ENCODE measurements at places on chromosomes 7 and 10.

DNA sequence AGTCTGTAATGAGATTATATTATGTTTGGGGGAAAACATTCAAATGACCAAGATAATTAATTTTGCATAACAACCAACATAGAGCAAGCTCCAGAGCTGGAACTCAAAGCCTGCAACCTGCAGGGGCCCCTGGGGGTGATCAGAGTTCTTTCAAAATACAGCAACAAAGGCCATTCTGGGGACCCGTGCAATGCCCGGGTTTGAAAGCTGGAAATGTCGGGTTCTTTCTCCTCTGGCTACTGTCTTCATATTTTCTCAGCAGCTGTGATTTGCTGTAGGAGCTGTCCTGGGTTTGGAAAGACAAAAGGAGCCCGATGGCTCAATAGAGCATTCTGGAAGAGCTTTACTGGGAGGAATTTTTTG, 30.8 kb upstream of the CARD11 start:
- DNase-seq = no peak

DNA sequence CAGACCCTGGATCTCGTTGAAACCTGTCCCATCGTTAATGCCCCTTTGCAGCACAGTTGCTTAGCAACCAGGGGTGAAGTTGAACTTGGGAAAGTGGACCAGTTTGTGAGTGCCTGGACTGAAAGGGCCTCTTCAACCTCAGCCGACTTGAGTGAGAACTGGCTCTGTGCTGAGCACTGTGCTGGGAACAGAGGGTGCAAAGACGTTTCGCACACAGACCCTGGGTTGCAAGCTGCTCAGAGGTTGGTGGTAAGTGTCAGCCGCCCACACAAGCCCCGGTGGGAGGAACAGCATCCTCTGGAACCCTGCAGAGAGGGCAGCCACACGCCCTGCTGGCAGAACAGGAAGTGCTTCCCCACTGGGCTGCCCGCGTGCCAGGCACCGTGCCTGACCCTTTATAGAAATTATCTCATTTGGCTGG, 89.2 kb downstream of the CARD11 start:
- no peak for DNase-seq

GRCh38 chr10:70183304-70183703, 13.0 kb upstream of the SAR1A start:
- no peak for DNase-seq

DNA sequence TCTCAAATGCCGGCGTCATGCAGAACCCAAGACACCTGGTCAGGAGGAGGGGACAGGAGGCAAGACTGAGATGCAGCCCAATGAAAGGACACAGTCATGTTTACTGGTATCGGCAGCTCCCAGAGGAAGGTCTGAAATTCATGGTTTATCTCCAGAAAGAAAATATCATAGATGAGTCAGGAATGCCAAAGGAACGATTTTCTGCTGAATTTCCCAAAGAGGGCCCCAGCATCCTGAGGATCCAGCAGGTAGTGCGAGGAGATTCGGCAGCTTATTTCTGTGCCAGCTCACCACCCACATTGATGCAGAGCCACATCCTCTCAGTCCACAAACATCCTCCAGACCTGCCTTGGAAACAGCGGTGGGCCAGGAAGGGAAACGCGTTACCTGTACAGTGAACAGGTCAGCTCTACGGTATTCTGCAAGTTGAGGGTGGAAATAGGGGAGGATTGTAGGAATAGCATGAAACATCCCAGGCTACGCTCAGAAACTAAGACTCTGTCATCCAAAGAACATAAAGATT, 133.1 kb upstream of the PRSS1 start:
- DNase-seq = no peak

DNA sequence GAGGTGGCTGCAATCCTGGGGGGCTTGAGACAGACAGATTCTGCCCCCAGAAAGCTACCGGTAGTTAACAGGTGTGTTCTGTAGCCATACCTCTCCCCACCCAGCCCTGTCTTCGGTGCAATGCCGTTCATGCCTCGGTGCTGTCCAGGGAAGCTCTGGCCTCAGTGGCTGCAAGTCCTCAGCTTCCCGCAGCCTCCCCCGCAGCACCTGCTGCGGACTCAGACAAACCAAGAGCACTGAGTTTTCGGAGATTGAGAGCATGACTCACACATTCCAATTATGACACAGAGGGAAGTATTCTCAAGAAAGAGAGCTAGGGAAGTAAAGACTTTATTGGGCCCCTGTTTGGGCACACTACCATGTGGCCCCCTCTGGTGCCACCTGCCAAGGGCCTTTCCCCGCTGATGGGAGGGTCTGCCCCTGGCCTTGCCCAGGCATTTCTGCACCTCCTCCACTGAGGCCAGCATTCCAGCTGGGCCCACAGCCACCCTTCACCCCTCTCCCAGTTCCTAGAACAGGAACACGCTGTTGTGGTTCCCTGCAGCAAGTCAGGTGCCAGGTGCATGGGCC, 30.2 kb upstream of the EZH2 start:
- peak; percentile 91 for DNase-seq

- peak; percentile 99 for DNase-seq
Measured at GRCh38 chr7:24821045-24821753, 63.9 kb upstream of the GSDME start.

- DNase-seq = no peak
Measured at GRCh38 chr7:80603940-80604339, 34.5 kb upstream of the CD36 start.

DNA sequence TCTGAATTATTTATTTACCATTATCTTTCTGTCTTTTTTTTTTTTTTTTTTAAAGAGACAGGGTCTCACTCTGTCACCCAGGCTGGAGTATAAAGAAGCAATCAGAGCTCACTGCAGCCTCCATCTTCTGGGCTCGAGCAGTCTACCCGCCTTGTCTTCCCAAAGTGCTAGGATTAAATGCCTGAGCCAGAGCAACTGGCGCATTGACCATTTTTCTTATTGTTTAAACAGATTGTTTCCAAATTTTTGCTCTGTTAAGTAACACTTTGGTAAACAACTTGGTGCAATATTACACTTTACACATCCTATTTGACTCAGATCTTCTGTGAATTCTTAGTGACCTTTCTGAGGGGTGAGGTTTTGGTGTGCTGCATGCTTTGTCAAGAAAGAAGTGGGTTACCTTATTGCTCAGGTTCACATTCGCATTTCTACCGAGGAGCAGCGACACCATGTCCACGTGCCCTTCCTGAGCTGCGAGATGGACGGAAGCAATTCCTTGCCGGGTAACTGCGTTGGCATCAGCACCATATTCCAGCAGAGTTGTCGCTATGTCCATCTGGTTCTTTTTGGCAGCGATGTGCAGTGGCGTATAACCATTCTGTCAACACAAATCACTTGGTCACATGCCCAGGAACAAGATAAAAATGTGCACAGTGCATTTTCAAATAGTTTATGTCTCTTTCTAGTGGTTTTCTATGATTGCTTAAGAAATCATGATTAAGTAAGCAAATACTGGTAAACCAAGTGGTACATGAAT, 203.2 kb downstream of the ANK3 start:
- peak; percentile 45 for DNase-seq

- no peak for DNase-seq
Measured at GRCh38 chr7:141646826-141647480, 55.0 kb downstream of the DENND11 start.

DNA sequence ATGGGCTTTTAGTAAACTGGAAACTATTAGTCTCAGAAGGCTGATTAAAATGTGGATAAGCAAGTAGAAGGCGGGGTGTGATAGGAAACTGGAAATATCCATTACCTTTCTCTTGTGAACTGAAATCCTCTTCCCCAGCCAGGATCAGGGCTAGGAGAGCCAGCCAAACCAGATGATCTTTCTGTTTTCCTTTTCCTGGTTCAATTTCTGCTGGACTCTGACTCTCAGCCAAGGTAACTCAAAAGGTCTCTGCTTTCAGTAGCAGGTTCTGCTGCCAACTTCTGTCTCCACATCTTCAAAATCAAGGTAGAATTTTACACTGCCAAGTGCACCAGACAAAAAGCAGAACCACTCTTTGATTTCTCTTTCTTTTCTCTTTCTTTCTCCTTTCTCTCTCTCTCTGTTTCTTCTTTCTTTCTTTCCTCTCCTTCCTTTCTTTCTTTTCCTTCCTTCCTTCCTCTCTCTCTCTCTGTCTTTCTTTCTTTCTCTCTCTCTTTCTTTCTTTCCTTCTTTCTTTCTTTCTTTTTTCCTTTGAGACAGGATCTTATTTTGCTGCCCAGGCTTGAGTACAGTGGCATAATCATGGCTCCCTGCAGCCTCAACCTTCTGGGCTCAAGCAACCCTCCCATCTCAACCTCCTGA, 30.8 kb downstream of the OTUD1 start:
- DNase-seq = no peak

DNA sequence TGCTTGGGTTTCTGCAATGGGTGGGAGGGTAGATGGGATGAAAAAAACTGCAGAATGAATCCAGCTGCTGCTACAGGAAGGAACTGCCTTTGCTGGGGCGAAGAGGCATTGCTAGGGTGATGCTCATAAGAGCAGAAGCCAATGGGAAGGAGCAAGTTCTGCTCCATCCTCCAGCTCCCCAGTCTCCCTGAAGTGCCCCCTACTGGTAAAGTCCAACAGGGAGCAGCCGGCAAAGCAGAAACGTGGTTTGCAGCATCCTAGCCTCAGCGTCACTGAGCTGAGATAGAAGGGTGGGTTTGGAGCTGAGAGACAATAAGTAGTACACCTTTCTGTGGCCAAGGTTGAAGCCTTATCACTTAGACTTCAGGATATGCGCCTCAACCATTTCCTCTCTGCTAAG, 220.5 kb downstream of the CCSER2 start:
- no peak for DNase-seq

- no peak for DNase-seq
Measured at GRCh38 chr7:115694424-115694823, 336.1 kb downstream of the TFEC start.

- peak; percentile 64 for DNase-seq
Measured at GRCh38 chr10:77251297-77252013, 386.2 kb downstream of the KCNMA1 start.

DNA sequence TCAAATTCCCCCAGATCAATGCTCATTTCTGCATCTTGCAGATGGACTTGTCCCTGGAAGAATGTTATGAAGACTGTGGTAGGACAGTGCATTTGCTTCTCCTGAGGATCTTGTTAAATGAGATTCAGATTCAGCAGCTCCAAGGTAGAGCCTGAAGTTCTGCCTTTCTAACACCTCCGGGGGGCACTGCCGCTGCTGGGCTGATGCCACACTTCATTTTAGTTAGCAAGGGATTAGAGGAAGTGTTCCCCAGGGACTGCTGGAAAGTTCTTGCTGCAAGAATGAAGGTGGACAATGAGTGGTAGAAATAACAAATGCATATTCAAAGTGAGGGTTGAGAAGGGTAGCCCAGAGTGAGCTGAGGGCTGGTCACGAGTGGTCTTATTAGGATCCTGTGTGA, 434.3 kb upstream of the AKR1E2 start:
- no peak for DNase-seq

- no peak for DNase-seq
Measured at GRCh38 chr10:77144656-77145055, 493.0 kb downstream of the KCNMA1 start.

DNA sequence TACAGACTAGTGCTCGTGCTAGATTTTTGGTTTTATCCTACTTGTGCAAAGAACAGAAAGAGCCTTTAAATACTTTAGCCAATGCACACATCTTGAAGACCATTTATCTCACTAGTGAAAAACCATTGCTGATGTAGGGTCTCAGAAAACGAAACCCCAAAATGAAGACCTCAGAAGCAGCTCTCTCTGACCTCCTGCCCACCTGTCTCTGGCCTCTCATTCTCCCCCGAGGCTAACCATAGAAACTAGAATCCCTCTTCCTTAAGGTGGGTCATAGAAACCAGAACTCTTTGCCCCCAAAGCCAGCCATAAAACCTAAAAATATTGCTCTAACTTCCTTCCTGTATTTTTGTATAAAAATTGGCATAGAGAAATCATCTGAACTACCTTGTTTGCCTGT, 112.2 kb downstream of the KIF20B start:
- DNase-seq = no peak

- no peak for DNase-seq
Measured at GRCh38 chr7:105230486-105230885, 158.2 kb downstream of the SRPK2 start.

- DNase-seq = no peak
Measured at GRCh38 chr10:28970231-28970630, 292.9 kb downstream of the BAMBI start.

DNA sequence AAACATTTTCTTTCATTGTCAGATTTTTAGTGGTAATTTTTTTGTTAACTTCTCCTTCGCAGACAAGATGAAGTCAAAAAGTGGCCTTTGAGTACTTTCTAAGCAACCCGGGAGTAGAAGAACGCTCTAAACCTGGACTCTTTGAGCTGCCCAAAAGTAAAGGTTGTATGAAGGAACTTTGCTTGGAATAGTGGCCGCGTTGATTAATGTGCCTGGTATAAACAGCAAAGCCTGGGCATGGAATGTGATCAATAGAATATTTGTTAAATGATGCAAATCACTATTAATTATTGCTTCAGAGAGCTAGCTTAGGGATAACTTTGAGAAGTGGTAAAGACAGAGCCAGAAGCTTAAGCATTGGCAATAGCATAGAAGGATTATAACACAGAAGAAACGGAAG, 475.1 kb upstream of the ANKRD30A start:
- DNase-seq = no peak

GRCh38 chr10:124946945-124947344, 5.0 kb downstream of the ZRANB1 start:
- DNase-seq = peak; percentile 45

DNA sequence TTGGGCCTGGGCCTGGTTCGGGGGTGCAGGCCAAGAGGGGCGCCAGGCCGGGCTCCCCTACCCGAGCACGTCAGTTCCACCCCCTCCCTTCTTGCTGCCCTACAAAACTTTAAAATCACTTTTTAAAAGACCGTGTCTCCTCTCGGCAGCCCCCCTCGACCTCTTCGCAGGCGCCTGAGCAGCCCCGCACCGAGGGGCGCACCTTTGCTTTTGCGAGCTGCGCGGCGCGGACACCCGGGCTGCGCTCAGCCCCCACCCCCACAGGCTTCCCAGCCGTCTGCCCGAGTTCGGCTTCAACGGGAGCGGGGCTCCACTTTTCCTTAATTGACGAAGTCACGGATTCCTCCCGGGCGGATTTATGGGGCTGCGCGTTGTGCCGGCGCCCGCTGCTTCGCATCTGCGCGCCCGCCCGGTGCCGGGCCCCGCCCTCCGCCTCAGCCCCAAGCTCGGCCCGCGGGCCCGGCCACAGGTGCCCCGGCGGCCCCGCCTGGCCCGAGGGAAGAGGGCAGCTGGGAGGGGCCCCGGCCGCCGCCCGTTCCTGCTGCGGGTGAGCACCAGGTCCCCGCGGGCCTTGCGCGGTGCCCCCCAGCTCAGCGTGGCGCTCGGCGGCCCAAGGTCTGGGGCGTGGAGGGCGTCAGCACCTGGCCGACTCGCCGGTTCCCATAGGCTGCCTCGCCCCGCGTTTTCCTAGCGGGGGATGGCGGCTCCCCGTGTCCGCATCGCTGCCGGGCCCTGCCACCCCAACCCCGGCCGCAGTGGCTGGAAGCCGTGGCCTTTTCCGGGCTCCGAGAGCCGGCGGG, 10.8 kb upstream of the MNX1 start:
- DNase-seq = no peak
